ENCODE measurements at places on chromosomes 12 and 14.

DNA sequence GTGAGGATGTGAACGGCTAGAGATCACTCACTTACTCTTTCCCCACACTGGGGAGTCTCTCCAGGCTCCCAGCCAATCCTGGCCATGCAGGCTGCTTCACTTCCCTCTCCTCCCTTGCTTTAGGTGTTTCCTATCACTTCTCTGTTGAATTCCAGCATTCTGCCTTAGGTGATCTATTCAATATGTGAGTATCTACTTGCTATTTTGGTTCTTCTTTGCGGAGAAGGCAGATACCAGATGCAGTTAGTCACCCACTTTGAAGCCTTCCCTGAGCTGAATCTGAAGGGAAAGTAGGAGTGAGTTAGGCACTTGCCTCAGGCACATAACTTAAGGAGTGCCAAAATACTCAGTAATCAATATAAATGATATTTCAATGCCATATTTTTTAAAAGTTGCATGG, 36.0 kb upstream of the FAR2 start:
- no peak for DNase-seq

- DNase-seq = peak; percentile 33
Observed at GRCh38 chr14:51498411-51499227, 153.1 kb upstream of the FRMD6 start.

GRCh38 chr14:66396164-66396563, 90.0 kb upstream of the CCDC196 start:
- DNase-seq = no peak

- DNase-seq = no peak
Observed at GRCh38 chr14:68853749-68854148, 60.9 kb upstream of the ZFP36L1 start.

- DNase-seq = peak; percentile 82
Observed at GRCh38 chr12:13211859-13212664, 15.5 kb downstream of the EMP1 start.

- no peak for DNase-seq
Observed at GRCh38 chr12:27446436-27446835, at the start of gene SMCO2. Gene SMCO2, plus strand, starts transcription at chr12:27446736. Its CDS starts 23,896 bp downstream, at chr12:27470632.

- no peak for DNase-seq
Observed at GRCh38 chr12:115661112-115661511, 616.4 kb downstream of the MED13L start.

DNA sequence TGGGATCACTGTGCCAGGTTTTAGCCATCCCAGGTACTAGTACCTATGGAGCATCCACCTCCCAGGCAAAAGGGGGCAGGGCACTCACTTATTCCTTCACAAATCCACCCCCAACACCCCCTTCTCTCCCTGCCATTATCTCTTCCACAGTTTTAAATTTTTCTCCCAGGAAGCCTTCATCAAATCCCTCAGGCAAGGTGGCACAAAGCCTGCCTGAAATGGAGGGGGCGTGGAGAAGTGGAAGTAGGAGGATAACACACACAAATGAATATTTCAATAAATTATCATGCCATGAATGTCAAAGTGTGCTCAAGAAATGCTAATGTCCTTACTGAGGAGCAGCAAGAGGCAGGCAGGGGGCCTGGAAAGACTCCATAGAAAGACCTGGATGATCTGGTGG, 4.7 kb upstream of the CHST11 start:
- no peak for DNase-seq

GRCh38 chr12:121800694-121801594, 2.9 kb upstream of the SETD1B start:
- peak; percentile 82 for DNase-seq
